ENCODE measurements at places on chromosomes 12 and 14.

DNA sequence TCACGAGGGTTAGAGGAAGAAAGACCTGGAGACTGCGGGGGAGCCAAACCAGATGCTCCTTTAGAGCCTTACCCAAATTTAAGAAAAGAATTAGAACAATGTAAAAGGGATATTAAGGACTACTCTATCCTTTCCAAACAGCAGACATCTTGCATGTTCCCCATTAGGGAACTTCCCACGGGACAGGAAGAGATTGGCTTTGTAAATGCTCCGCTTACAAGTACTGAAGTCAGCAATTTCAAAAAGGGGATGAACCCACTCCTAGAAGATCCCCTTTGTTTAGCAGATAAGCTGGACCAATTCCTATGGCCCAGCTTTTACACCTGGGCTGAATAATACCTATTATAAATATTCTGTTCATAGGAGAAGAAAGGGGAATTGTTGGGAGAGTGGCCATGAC lies 74.2 kb downstream of the APOBEC1 start:
- no peak for DNase-seq

DNA sequence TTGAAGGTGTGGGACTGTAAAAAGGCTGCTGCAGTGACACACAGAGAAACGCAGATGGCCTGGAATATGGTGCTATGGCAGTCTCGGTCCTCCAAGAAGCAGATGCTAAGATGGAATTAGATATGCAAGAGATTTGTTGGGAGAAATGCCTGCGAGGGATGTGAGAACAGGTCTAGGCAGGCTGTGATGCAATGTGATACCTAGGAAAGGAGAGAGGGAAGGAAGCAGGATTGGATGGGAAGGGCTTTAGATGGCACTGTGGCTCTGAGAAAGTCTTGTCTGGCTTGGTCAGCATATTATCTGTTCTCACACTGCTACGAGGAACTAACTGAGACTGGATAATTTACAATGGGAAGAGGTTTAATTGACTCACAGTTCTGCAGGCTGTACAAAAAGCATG lies 374.4 kb downstream of the BCAT1 start:
- no peak for DNase-seq

DNA sequence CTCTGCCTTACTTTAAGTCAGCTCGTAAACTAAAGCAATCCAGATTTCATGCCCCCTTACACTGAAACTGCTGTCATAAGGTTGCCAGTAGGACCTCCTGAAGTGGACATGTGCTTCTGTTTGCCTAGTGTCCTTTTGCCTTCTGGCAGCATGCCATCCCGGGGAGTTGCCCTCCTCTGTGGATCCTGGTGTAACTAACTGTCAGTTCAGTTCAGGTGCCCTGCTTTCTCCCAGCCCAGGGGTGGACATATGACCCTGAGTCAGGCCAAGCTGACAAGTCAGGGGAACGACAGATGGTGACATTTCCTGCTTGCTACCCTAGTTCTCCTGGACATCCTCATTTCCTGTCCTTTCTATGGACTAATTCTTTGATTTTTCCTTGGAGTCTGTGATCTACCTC lies 25.6 kb downstream of the AKAP6 start:
- DNase-seq, result no peak

GRCh38 chr14:77529213-77529612 lies 30.6 kb upstream of the ISM2 start:
- DNase-seq, result no peak

DNA sequence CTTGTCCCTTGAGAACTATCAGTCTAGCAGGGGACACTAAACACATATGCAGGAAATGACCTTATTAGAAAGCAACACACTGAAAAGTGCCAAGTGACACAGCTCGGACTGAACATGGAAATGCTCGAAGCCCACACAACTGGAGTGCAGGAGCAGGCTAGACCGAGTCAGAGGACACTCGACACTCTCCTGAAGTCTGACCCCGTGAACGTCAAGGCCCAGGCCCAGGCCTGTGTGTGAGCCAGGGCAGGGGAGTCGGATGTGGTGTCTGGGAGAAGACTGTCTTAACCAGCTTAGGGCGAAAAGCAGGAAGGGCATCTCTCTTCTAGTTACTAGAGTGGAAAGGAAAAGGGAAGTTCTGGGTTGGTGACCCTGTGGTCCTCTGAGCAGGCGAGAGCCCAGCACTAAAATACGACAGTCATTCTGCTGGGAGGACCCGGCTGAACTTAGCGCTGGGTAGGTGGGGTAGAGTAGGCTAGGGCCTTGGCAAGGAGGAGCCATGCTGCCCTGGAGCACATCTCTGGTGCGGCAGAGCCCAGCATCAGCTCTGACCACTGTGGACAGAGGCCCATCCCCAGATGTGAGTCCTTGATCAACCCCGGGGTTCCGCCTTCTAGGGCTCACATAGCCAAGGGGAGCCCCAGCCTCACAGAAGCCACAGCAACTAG lies 93.0 kb downstream of the NTF3 start:
- DNase-seq, result no peak

DNA sequence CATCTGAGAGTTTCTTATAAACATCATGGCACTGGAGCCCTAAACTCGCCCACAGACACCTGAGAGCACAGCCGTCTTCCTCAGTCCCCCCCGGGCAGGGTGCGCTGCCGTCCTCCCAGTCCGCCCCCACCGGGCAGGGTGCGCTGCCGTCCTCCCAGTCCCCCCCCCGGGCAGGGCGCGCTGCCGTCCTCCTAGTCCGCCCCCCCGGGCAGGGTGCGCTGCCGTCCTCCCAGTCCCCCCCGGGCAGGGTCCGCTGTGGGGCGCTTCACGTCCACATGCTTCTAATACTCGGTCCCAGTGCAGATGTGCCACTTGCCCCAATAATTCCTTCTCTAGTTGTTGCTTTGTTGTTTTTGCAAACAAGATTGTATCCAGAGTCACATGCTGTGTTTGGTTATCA lies 6.9 kb upstream of the ADSS1 start:
- no peak for DNase-seq

DNA sequence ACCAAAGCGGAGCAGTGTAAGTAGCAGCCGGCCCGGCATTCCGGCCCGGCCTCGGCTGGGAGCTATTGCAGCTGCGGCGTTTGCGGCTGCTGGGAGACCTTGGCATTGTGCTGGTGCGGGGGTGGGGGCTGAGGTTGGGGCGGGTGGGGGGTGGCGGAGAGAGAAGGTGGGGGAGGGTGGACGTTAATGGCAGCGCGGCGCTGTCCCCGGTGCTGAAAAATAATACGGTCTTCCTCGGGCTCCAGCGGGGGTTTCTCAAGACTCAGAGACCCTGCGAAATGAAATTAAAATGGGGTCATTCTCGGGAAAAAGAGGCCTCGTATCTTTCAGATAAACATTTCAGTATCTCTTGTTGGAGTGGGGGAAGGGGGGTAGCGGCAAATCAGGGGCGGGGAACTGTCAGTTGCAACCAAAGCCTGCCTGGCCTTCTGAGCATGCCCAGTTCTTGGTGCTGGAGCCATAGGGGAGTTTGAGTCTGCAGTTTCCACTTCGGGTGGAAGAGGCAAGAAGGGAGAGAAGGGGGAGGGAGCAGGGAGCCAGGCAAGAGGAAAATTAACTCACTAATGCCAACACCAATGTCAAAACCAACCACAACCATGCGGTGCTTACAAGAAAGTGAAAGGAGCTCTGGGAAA lies 414 bp downstream of the UNC79 start:
- DNase-seq, result peak; percentile 63

DNA sequence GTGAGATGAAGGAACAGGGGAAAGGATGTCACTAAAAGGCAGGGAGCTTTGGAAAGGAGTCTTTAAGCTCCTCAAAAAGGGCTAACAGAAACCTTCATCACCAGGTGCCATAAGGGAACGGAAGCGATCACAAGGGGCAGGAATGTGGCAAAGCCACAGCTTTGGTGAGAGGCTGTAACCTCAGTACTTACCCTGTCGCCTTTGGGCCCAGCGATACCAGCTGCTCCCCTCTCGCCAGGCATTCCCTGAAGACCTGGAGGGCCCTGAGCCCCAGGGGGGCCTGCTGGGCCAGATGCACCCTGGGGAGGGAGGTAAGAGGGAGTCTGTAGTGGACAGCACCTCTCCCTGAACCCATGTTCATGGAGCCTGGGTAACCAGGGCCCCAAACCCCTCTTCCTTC lies 18.9 kb downstream of the TMEM106C start:
- no peak for DNase-seq

- DNase-seq, result no peak
Observed at GRCh38 chr14:65496178-65496993, 83.9 kb downstream of the FUT8 start.

- no peak for DNase-seq
Observed at GRCh38 chr12:64522316-64522715, 70.4 kb downstream of the TBK1 start.

- peak; percentile 59 for DNase-seq
Observed at GRCh38 chr12:30796313-30796780, 41.6 kb upstream of the CAPRIN2 start.

DNA sequence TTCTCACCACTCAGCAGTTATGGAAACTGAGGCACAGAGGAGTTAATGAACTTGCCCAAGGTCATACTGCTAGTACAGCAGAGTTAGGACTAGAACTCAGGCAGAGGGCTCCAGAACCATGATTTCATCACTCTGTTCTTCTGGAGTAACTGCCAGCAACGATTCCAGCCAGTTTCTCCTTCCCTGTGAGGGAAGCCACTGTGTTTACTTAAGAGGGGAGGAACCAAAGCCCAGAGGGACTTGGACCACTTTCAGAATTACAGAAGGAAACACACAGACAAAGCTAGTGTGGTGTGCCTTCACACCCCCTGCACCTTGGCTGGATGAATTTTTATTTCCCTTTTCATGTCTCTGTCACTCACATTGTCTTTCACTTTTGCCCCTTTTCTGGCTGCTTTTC lies 398.2 kb downstream of the DPF3 start:
- DNase-seq, result no peak

DNA sequence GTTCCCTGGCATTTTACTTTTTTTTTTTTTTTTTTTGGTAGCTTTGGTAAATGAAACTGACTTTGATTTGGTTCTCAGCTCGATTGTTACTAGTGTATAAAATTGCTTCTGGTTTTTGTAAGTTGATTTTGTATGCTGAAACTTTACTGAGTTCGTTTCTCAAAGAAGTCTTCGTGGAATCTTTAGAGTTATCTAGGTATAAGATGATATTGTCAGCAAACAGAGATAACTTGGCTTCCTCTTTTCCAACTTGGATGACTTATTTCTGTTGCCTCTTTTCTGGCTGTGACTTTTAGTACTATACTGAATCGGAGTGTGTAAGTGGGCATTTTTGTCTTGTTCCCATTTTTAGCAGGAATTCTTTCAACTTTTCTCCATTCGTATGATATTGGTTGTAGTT lies 28.1 kb downstream of the USP15 start:
- DNase-seq, result no peak

DNA sequence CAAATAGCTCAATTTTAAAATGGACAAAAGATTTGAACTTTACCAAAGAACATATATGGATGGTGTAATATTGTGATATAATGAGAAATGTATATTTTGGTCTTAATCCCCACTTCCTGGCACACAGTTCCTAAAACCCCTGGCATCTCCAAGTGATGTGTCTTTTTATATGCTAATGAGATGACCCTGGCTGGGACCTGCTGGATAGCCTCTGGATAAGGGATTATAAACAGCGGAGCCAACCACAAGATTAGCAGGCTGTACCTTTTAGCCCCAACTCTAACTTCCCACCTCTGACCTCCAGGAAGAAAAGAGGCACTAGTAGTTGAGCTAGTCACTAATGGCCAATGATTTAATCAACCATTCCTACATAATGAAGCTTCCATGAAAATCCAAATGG lies 130.0 kb downstream of the DPF3 start:
- no peak for DNase-seq

DNA sequence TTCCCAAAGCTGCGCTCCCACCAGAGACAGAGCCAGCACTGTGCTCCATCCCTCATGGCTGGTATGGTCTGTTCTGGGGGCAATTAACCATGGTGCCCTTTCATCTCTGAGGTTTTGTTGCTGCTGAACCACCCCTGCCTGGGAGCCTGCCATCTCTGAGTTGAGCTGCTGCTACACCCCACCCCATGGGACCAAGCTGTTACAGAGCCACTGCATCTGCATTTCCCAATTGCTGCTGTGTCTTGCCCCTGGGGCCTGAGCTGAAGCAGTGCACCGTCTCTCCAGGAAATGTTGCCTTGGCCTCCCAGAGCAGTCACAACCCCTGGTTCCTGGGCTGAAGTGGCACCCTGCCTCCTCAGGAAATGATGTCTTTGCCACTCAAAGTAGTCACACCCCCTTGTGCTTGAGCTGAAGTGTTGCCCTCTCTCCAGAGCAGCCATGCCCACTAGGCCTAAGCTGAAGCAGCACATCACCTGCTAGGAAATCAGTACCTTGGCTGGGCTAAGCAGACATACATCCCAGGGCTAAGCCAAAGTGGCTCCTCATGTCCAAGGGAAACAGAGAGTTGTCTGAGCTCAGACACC lies 140.3 kb downstream of the RERGL start:
- no peak for DNase-seq

- DNase-seq, result no peak
Observed at GRCh38 chr12:110382683-110383082, 20.8 kb downstream of the ANAPC7 start.

DNA sequence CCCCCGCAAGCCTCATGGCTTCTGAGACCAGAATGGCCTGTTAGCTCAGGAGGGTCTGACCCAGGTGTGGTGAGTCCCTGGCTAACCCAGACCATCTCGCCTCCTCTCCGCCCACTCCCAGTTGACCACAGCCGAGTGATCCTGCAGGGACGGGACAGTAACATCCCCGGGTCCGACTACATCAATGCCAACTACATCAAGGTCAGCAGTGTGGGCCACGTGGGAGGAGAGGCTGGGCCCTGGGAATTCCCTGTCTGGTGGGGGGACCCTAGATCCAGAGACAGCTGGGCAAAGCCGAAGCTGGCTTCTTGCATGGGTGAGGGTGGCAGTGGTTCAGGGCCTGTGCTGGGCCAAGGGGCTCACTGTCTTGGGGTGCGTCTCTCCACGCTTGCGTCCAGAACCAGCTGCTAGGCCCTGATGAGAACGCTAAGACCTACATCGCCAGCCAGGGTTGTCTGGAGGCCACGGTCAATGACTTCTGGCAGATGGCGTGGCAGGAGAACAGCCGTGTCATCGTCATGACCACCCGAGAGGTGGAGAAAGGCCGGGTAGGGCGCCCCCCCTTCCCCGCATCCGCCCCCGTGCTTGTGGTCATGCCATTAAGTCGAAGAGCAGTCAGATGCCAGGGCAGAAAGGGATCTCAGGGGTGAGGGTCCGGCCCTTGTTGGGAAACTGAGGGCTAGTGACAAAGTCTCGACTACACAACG lies 5.0 kb downstream of the PTPN6 start:
- DNase-seq, result no peak

DNA sequence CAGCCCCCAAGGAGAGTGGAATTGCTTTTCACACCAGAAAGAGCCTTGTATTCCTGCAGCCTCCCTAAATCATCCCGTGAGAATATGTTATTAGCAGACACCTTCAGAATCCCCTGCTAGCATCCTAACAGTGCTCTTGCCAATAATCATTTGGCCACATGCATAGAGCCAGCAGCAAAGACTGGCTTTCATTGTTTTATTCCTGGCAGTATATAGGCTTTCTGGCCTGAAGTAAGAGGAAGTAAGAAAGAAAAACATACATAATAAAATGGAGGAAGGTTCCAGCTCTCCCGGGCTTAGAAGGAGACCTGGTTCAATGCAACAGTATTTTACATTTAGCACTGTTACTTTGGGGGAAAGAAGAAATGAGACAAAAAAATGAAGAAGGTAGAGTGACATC lies 176.7 kb upstream of the ATF7IP start:
- no peak for DNase-seq
